Activated naive CD4-positive, alpha-beta T cell treated with anti-CD3 and anti-CD28 coated beads for 36 hours (primary cell): ENCODE measurements at places on chromosomes 6 and 20. TPM values are rescaled to one million over a fixed set of nuclear protein-coding genes. Genes with fewer than 3 reads are reported as not detected.

The KIFC1 gene
- 107 TPM for total RNA-seq

The MCHR2 gene
- total RNA-seq, result not detected

The ADGB gene
- total RNA-seq, result not detected

The SLC32A1 gene
- not detected for total RNA-seq

DNA sequence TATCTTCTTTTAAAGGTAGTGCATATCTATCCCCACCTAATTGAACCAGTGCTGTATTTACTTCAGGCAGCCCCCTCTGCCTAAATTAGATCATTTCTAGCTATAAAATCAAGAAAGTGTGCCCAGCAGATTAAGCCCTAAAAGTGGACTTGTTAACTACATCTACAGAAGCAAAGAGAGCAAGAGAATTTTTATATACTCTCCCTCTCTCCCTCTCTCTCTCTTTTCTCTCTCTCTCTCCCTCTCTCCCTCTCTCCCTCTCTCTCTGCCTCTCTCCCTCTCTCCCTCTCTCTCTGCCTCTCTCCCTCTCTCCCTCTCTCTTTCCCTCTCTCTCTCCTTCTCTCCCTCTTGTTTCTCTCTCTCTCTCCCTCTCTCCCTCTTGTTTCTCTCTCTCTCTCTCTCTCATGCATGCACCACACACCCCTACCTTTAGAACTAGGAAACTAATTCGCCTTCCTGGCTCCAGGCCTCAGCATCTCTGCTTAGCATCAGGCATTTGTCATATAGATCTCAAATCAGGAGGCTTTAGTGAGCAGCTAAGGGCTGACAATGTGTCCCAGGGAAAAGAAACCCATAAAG lies 71.4 kb downstream of the FOXA2 start:
- H3K27me3 ChIP-seq, result peaks cover 4% of the 10 kb centered on the region
- no peak overlapping the region for H3K4me3 ChIP-seq
- H3K27ac ChIP-seq, result no peak overlapping the region
- no peak for DNase-seq
- H3K36me3 ChIP-seq, result no peaks in the 10 kb centered on the region

DNA sequence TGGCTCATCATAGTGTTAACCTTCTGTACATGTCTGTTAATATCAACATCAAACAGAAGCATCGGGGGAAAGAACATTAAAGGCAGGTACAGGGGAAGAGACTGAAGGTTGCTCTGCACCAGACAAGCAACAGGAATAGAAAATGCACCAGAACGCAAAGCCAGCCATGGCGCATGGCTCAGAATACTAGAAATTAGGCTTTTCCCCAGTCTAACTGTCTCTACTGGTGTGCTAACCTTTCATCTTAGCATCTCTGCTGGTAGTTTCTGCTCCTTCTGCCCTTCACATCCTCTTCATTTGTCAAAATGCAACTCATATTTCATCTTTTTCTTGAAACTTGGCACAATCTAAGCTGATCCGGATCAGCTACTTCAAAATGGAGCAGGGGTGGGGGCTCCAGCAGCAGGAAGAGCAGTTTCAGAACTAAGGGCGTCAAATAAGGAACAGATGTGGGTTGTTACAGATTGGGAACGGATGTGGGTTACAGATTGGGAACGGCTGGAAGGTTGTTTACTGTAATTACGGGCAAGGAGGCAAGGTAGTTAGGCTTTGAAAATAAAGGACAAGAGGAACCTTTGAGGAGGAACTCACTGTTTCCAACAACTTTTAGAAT lies 13.1 kb upstream of the RNASET2 start:
- peaks cover 35% of the 10 kb centered on the region for H3K4me1 ChIP-seq
- H3K4me3 ChIP-seq, result no peak overlapping the region
- DNase-seq, result peak; percentile 43
- no peaks in the 10 kb centered on the region for H3K27me3 ChIP-seq

DNA sequence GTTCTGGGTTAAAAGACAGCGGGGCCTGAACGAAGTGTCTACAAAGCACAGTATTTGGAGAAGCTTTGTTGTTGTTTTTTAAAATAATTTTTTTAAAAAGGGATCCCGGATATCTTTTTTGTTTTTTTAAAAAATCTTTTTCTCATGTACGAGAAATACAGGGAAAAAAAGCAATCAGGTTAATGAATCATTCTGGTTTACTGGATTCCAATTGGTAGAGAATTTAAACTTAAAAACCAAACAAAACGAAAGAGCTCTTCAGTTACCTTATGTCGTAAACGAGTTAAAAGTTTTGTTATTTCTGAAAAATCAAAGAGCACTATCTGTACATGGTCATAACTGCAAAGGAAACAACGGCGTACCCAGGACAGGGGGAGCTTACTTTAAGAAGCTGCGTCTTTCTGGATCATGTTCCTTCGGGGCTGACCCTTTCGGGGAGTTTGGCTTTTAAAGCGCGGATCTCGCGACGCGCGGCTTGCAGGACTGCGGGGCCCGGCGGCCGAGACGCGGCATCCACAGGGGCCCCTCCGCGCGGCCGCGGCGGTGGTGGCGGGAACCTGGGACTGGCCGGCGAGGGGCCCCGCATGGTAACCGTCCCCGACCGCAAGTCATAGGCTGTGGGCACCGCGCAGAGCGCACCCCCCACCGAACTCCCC lies 927 bp downstream of the IL20RA start:
- peak; percentile 16 for DNase-seq
- no peaks in the 10 kb centered on the region for H3K4me1 ChIP-seq
- no peaks in the 10 kb centered on the region for H3K36me3 ChIP-seq
- peaks cover 60% of the 10 kb centered on the region for H3K27me3 ChIP-seq

DNA sequence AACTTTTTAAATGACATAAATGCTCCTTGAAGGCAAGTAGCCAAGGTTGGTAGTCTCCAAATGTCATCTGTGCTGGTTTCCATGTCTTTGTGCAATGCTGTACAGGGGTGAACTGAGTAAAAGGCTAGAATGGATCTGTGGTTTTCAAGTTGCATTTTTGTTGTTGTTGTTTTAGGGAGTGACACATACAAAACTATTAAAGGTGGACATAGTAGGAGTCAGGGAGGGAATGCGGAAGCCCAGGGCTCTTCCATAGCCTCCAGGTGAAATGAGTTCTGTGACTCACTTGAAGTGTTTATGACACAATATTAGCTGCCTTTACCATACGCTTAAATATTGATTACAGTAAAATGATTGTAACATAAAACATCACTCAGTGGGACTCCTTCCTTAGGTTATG lies 22.5 kb upstream of the QKI start:
- H3K36me3 ChIP-seq, result no peaks in the 10 kb centered on the region
- DNase-seq, result no peak
- no peak overlapping the region for H3K4me3 ChIP-seq
- H3K4me1 ChIP-seq, result peaks cover 6% of the 10 kb centered on the region

- no peaks in the 10 kb centered on the region for H3K27me3 ChIP-seq
- H3K4me1 ChIP-seq, result no peaks in the 10 kb centered on the region
- H3K27ac ChIP-seq, result no peak overlapping the region
- DNase-seq, result no peak
- no peak overlapping the region for H3K4me3 ChIP-seq
- H3K36me3 ChIP-seq, result no peaks in the 10 kb centered on the region
These were observed 231.5 kb downstream of the C6orf118 start for GRCh38 chr6:165077876-165078275.
